ENCODE measurements at places on chromosomes 5 and 9. TPM values are rescaled to one million over a fixed set of nuclear protein-coding genes. Genes with fewer than 3 reads are reported as not detected.

SLC22A4 gene
- total RNA-seq = not detected

LCN15 gene
- total RNA-seq = not detected

SNCAIP gene
- total RNA-seq = not detected

IFNA21 gene
- total RNA-seq = not detected

KIF24 gene
- total RNA-seq = 11.4 TPM

NXNL2 gene
- total RNA-seq = not detected

TAF11L11 gene
- not detected for total RNA-seq

TNFSF8 gene
- total RNA-seq = 52.6 TPM

ENTPD2 gene
- not detected for total RNA-seq

MYORG gene
- total RNA-seq = 9.1 TPM

DNA sequence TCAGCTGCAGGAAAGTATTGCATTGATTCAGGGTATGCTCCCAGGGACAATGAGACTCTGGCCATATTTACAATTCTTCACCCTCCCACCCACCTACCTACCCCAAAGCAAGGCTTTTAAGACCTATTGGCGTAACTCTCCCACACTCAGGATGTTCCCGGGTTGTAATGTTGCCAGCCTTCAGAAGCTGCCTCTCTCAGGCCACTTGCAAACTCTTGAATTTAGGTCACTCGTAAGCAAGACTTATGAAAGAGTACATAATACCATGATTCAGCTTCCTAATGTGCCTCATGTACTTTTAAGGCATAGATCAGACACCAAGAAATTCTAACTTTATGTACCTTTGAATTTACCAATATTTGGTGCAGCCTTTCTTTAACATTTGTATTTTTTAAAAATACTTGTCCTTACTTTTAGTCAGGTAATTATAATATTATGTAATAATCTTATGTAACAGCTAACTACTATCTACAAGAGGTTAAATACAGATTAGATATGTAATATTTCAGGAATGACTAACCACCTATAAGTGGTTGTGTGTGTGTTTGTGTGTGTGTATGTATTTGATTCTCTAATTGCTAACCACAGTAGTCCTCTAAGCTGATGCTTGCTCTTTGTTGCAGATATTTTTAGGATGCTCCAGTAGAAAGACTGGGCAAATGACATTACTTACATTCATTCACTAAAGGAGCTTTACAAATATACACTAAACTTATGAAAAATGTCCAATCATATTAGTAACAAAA lies 630.5 kb upstream of the MEF2C start:
- H3K36me3 ChIP-seq = no peaks in the 10 kb centered on the region
- no peaks in the 10 kb centered on the region for H3K4me1 ChIP-seq
- H3K4me3 ChIP-seq = no peak overlapping the region

GRCh38 chr9:118230329-118230728 lies 526.1 kb downstream of the TLR4 start:
- H3K36me3 ChIP-seq = no peaks in the 10 kb centered on the region
- no peaks in the 10 kb centered on the region for H3K4me1 ChIP-seq
- no peak for DNase-seq
- H3K27ac ChIP-seq = no peak overlapping the region

DNA sequence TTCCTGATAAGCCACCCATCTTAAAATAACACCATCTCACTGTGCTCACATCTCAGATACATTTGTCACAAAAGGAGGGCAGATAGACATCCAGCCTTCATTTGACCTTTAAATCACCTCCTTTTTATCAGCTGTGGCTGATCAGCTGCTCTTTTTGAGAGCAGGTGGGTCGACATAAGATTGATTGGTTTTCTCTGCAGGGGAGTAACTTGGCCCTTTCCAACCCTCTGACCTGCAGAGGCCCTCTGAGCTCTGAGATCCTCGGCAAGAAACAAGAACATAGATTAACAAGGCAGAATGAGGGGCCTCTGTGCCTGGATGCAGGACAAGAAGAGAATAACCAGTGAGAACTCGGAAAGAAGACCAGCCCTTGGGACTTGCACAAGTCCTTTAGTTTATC lies 33.5 kb upstream of the GLRA1 start:
- H3K4me1 ChIP-seq = peaks cover 7% of the 10 kb centered on the region
- H3K36me3 ChIP-seq = no peaks in the 10 kb centered on the region
- H3K27me3 ChIP-seq = no peaks in the 10 kb centered on the region
- H3K4me3 ChIP-seq = no peak overlapping the region
- H3K27ac ChIP-seq = no peak overlapping the region

DNA sequence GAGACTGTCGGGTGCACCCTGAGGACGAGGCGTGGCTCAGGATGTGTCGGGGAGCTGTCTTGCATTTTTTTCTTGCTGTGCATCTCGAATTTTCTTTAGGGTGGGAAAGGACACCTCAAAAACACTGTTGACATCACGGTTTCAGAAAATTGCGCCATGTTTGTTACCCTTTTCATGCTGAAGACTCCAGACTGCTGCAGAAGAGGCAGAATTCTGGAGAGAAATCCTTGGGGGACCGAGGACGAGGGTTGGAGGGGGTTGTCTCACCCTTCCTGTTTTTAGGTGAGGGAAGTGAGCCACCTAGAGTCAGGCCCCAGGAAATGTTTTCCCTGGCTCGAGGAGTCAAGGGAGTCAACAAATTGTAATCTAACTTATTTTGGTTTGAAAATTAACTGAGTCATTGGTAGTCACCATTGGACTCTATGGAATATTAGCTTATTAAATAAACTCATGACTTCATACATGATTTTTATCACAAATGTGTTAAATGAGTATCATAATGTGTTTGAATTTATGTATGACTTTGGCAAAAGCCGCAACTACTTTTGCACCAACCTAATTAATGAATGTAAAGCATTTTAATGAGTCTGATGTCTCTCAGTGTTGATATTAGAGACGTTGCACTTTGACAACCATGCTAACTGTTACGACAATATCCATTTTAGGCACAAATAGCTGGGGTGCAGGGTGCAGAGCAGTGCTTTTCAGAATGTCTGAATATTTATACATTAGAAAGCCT lies 724 bp upstream of the LYSMD3 start:
- H3K4me3 ChIP-seq = peak overlapping the region; percentile 95
- H3K36me3 ChIP-seq = peaks cover 11% of the 10 kb centered on the region
- H3K27ac ChIP-seq = peak overlapping the region; percentile 97
- peak; percentile 70 for DNase-seq
- peaks cover 21% of the 10 kb centered on the region for H3K27me3 ChIP-seq

DNA sequence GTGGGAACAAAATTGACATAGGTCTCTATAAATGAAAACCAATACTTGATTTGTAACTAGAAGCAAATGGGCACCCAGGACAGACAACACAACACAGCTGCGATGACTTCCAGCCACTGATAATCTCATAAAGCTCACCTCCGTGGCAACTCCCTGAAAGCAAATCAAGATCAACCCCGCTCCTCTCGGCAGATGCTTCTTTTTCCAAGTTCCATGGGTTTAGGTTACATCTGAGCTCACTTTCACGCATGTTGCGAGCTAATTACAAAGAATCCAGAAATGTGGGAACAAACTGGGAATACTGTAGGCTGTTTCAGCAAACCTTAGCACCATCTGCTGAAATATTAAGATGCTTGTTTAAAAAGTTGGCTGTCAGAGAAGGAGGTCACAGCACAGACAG lies 153.9 kb downstream of the ELAVL2 start:
- no peaks in the 10 kb centered on the region for H3K36me3 ChIP-seq
- H3K4me1 ChIP-seq = no peaks in the 10 kb centered on the region
- no peak overlapping the region for H3K4me3 ChIP-seq
- H3K27ac ChIP-seq = no peak overlapping the region

GRCh38 chr5:53545744-53546143 lies 14.7 kb upstream of the NDUFS4 start:
- H3K4me3 ChIP-seq = no peak overlapping the region
- no peaks in the 10 kb centered on the region for H3K36me3 ChIP-seq
- H3K27me3 ChIP-seq = peaks cover 21% of the 10 kb centered on the region
- no peaks in the 10 kb centered on the region for H3K4me1 ChIP-seq
- no peak for DNase-seq

DNA sequence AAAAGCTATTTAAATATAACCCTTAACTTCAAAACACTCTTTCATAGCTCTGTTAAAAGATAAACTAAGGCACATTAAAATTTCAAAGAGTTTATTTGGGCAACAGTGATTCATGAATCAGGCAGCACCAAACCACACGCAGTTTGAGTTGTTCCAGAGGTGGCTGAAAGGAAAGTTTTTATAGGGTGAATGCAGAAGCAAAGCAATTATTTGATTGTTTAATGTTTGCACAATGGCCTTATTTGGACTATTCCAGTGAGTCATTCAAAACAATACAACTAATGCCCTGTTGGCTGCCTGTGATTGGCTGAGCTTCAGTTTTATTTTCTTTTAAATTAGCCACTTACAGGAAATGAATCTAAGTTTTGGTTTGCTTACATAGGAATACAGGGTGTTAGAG lies 125.3 kb downstream of the CEP120 start:
- no peak overlapping the region for H3K27ac ChIP-seq
- no peak for DNase-seq
- H3K36me3 ChIP-seq = no peaks in the 10 kb centered on the region
- no peaks in the 10 kb centered on the region for H3K4me1 ChIP-seq

DNA sequence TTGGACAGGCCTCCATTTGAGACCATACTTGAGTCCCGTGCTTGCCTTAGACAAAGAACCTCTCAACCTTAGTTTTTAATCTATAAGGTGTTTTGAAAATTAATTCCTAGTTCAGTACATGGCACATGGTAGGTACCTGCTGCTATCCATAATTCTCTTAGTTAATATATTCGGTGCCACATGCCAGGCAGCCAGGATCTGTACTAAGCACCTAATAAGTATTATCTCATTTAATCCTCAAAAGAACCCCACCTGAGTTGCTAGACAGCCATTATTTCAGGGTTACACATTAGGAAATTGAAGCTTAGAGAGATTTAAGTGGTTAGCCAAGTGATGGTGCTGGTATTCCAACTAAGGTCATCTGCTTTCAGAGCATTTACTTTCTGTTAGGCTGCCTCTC lies 29.9 kb downstream of the NSD1 start:
- no peak overlapping the region for H3K4me3 ChIP-seq
- peaks cover 40% of the 10 kb centered on the region for H3K36me3 ChIP-seq
- H3K4me1 ChIP-seq = no peaks in the 10 kb centered on the region
- no peak for DNase-seq
- no peak overlapping the region for H3K27ac ChIP-seq

- peaks cover 20% of the 10 kb centered on the region for H3K36me3 ChIP-seq
- H3K4me1 ChIP-seq = peaks cover 21% of the 10 kb centered on the region
- H3K27ac ChIP-seq = no peak overlapping the region
- DNase-seq = no peak
Measured at GRCh38 chr5:109411627-109412026, 1.9 kb upstream of the PJA2 start.

DNA sequence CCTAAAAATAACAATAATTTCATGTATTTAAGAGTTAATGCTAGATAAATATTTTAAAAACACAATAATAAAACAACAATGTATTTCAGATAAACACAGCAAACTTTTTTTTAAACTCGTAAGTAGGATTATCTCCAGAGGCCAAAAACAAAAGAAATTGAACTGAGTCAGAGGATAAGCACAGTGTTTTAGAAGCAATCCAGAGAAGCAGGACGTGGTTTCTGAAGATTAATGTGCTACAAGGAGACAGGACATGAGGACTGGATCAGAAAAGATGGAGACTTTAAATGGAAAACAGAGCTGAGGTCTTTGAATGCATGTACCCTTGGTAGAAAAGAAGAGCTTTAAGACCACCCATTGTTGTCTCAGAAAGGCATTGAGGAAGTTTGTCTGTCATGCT lies 491.2 kb upstream of the TLE4 start:
- DNase-seq = no peak
- H3K27me3 ChIP-seq = no peaks in the 10 kb centered on the region
- H3K27ac ChIP-seq = no peak overlapping the region
- no peak overlapping the region for H3K4me3 ChIP-seq
- H3K4me1 ChIP-seq = no peaks in the 10 kb centered on the region

GRCh38 chr9:82531795-82532194 lies 531.1 kb downstream of the RASEF start:
- no peak for DNase-seq
- no peak overlapping the region for H3K4me3 ChIP-seq
- no peaks in the 10 kb centered on the region for H3K36me3 ChIP-seq
- H3K27me3 ChIP-seq = no peaks in the 10 kb centered on the region

DNA sequence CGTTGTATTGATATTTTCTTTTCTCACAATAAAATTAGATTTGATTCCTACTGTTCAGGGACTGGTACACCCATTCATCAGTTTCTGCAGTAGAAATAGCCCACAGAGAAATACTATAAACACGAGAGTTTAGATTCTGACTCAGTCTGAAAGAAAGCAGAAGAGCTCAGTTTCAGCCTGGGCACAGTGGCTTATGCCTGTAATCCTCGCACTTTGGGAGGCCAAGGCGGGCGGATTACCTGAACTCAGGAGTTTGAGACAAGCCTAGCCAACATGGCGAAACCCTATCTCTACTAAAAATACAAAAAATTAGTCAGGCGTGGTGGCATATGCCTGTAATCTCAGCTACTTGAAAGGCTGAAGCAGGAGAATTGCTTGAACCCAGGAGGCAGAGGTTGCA lies 8.6 kb downstream of the ITK start:
- H3K4me1 ChIP-seq = peaks cover 79% of the 10 kb centered on the region
- H3K36me3 ChIP-seq = peaks cover 91% of the 10 kb centered on the region
- DNase-seq = peak; percentile 41
- peak overlapping the region; percentile 82 for H3K27ac ChIP-seq

DNA sequence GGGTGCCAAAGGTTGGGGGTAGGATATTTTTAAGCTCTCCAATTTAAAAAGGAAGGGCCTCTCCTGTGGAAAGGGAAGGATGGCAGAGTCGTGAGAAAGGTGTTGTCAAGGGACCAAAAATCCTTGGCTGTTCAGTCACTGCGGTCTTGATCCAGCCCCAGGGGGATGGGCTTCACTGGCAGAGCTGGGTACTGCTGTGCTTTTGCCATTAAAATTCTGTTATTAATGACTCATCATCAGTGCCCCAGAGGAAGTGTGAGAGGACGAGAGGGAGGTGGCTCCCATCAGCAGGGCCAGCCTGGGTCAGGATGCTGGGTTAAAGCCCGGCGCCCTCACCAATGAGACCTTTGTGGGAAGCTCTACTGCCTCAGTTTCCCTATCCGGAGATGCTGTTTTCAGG lies 16.7 kb downstream of the PCDH12 start:
- peaks cover 13% of the 10 kb centered on the region for H3K36me3 ChIP-seq
- no peak for DNase-seq
- H3K4me1 ChIP-seq = peaks cover 11% of the 10 kb centered on the region
- no peaks in the 10 kb centered on the region for H3K27me3 ChIP-seq
- no peak overlapping the region for H3K4me3 ChIP-seq
- H3K27ac ChIP-seq = no peak overlapping the region

GRCh38 chr9:135156525-135157510 lies 69.3 kb downstream of the OLFM1 start:
- peak; percentile 35 for DNase-seq
- H3K4me1 ChIP-seq = no peaks in the 10 kb centered on the region
- H3K27me3 ChIP-seq = no peaks in the 10 kb centered on the region
- no peak overlapping the region for H3K4me3 ChIP-seq
- H3K36me3 ChIP-seq = no peaks in the 10 kb centered on the region

- no peaks in the 10 kb centered on the region for H3K36me3 ChIP-seq
- DNase-seq = no peak
- no peak overlapping the region for H3K4me3 ChIP-seq
- peaks cover 4% of the 10 kb centered on the region for H3K27me3 ChIP-seq
- no peak overlapping the region for H3K27ac ChIP-seq
Measured at GRCh38 chr5:108625654-108626053, 122.0 kb upstream of the FER start.

GRCh38 chr9:80305136-80305535 lies 733.4 kb downstream of the TLE4 start:
- no peak overlapping the region for H3K4me3 ChIP-seq
- no peaks in the 10 kb centered on the region for H3K36me3 ChIP-seq
- DNase-seq = no peak
- H3K27me3 ChIP-seq = no peaks in the 10 kb centered on the region
- H3K4me1 ChIP-seq = no peaks in the 10 kb centered on the region

- peak; percentile 54 for DNase-seq
- no peak overlapping the region for H3K4me3 ChIP-seq
- peaks cover 3% of the 10 kb centered on the region for H3K4me1 ChIP-seq
- H3K36me3 ChIP-seq = peaks cover 4% of the 10 kb centered on the region
Measured at GRCh38 chr5:82312373-82312856, 34.3 kb upstream of the RPS23 start.
